ENCODE measurements at places on chromosomes 5 and 9. TPM values are rescaled to one million over a fixed set of nuclear protein-coding genes. Genes with fewer than 3 reads are reported as not detected.

CTNND2 gene
- 3.3 TPM for total RNA-seq

IFNB1 gene
- total RNA-seq, result not detected

NAA35 gene
- 30.4 TPM for total RNA-seq

LAMC3 gene
- 7.8 TPM for total RNA-seq

PHYHD1 gene
- total RNA-seq, result 24.3 TPM

TXNDC8 gene
- total RNA-seq, result not detected

DMRT3 gene
- 1.8 TPM for total RNA-seq

FOXD4L3 gene
- 0.15 TPM for total RNA-seq

CD14 gene
- 119 TPM for total RNA-seq

GABRA1 gene
- not detected for total RNA-seq

DNAI1 gene
- total RNA-seq, result 3.2 TPM

PCDHA9 gene
- 0.16 TPM for total RNA-seq

KIF12 gene
- 34.4 TPM for total RNA-seq

GRCh38 chr9:131635285-131635684 lies 90.0 kb downstream of the PRRT1B start:
- DNase-seq, result no peak

GRCh38 chr9:113462781-113463286 lies 693 bp upstream of the RGS3 start:
- DNase-seq, result no peak

DNA sequence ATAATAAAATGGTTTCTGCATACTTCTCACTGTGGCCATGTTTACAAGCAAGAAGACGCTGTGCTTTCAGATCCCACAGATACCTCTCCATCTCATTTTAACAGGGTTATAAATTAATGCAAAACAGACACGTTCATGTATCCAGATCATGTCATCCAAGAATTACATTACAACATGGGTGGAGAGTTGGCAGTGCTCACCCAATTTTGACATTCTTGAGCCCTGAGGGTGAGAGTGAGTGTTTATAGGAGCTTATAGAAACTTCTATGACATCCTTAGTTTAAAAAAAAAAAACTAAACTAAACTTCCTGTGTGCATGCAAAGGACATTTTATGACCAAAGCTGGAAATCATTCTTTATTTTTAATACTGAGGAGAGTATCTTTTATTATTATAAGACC lies 9.1 kb downstream of the PRKACG start:
- DNase-seq, result no peak

DNA sequence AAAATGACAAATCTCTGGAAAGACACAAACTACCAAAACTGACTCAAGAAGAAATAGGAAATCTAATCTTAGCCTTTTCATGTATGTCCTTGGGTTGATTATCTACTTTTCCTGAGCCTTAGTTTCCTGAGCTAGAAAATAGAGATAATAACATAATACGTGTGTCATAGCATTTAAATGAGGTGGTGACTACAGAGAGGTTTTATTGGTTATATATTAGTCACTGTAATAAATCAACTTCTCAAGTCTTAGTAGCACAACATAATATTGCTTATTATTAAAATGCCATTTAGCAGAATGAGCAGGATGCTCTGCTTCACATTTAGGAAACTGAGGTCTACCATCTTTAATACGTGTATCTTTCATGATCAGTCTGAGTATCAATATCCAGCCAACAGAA lies 7.1 kb upstream of the PJA2 start:
- no peak for DNase-seq

GRCh38 chr5:133051061-133051541 lies 712 bp upstream of the HSPA4 start:
- no peak for DNase-seq

GRCh38 chr9:15461056-15461455 lies 38.4 kb downstream of the SNAPC3 start:
- DNase-seq, result no peak

DNA sequence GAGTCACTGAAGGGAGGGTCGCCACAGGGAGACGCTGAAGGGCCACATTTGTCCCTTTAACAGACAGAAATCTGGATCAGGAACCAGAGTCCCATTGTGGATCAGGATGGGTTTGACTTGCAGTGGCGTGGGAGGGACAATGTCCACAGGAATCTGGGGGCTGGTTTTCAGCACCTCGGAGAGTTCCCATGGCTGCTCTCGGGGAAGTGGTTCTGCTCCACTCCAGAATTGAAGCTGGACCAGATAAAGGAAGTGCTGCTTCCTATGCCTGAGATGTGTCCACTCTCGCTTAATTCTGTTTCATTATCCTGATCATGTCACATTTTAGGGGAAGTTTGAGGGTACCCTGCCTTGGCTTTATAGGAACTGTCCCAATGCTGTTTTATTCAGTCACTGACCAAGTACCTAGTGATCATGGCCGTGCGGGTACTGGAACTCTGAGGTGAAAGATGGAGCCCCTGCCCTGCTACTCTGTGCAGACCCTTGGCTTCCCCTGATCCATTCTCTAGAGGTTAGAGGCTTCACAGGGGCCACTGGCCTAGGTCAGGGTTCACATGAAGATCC lies 28.7 kb downstream of the ENHO start:
- no peak for DNase-seq

DNA sequence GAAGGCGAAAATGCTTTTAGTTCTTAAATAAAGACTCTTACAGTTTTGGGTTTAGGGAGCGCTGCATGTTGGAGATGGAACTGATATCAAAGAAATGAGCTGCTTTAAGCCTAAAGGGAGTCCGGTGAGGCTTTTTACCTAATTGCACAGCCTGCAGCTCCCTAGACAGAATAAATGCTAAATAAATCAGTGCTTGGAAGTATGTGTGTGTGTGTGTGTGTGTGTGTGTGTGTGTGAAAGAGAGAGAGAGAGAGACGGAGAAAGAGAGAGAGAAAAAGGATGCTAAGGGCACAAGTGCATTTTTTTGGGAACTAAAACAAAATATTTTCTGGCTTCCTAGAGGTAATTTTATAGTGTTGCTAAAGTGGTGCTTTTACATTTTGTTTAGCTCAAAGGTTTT lies 88.4 kb downstream of the MTRR start:
- DNase-seq, result no peak

GRCh38 chr5:172149073-172149472 lies 39.0 kb downstream of the STK10 start:
- DNase-seq, result no peak

DNA sequence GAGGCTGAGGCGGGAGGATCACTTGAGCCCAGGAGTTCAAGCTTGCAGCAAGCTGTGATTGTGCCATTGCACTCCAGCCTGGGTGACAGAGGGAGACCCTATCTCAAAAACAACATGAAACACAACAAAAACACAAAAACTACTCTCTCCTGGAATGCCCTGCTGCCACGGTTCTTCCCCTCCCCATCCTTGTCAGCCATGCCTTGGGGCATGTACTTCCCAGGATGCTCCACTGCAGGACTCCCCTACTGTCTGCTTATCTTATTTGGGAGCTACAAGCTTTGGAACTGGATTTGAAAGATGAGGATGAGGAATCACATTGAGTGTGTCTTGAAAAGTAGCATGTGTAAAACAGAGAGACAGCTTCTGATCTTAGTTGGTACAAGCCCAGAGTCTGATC lies 40.1 kb upstream of the KIAA1958 start:
- no peak for DNase-seq

DNA sequence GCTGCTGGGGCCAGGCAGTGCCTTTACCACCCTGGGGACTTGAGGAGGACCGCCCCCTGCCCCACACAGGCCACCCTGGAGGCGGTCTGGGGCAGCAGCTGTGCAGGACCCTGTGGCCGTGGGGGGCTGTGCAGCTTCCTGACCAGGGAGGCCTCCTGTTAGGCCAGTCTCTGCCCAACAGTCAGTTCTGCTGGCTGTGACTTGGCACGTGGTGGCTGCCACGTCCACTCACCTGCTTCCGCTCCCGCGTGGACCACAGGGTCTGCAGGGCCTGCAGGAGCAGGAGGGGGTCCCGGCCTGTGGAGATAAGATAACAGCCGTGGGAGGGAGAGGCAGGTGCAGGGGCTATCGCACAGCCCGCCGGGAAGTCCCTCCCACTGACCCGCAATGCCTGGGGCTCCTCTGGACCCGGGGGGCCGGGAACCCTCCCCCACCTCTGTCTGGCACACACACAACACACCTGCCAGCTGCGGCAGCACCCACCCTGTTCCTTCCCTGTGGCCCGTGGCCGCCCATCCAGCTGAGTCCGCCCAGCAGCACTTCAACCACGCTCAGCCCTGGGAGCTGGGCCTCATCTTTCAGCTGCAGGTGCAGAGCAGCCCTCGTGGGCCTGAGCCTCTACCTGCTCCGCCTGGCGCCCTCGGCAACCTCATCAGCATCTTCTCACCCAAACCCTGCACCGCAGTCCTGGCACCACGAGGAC lies 39.7 kb downstream of the EXD3 start:
- DNase-seq, result no peak

- no peak for DNase-seq
These were observed 42.4 kb upstream of the UBAC1 start for GRCh38 chr9:136003411-136004218.

DNA sequence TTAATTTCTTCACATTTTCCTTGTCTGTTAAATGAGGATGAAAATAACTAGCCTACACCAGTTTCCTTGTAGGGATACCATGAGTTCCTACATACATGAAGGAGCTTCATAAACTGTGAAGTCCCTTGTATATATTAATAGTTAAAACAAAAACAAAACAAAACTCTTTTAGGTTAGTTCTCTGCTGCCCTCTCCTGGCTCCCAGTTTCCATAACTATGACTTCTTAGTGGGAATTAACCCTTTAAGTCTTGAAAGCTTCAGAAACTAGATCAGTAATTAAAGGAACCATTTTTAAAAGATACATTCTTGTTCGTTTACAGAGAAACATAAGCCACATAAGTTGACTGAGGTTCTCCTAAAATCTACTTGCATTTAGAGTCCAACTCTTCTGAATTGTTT lies 500.0 kb upstream of the C9orf72 start:
- no peak for DNase-seq

DNA sequence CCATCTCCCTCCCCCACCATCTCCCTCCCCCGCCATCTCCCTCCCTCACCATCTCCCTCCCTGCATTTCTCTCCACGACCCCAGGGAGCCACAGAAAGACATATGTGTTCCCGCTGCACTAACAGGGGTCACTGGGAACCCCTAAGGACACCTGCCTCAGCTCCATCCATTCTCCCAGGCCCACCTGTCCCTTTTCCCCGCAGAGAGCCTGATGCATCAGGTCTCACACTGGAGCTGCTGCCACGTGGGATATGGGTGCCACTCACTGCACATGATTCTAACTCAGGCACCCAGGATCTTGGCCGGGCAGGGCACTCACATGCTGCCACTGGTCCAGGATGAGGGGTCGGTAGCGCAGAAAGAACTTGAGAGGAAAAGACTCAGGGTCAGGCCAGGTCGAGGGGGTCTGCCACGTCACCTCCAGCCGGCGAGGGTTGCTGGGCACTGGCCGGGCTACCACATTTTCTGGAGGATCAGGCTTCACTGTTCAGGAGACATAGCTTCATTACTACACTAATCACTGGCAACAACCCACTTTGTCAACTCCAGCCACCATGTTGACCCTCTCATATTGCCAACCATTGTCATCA lies 33.2 kb upstream of the ENHO start:
- DNase-seq, result no peak

GRCh38 chr9:7375013-7375511 lies 424.5 kb downstream of the DMAC1 start:
- DNase-seq, result no peak

GRCh38 chr5:169646856-169647255 lies 9.8 kb downstream of the DOCK2 start:
- DNase-seq, result no peak

GRCh38 chr9:34547960-34548611 lies 25.3 kb upstream of the ENHO start:
- peak; percentile 72 for DNase-seq

DNA sequence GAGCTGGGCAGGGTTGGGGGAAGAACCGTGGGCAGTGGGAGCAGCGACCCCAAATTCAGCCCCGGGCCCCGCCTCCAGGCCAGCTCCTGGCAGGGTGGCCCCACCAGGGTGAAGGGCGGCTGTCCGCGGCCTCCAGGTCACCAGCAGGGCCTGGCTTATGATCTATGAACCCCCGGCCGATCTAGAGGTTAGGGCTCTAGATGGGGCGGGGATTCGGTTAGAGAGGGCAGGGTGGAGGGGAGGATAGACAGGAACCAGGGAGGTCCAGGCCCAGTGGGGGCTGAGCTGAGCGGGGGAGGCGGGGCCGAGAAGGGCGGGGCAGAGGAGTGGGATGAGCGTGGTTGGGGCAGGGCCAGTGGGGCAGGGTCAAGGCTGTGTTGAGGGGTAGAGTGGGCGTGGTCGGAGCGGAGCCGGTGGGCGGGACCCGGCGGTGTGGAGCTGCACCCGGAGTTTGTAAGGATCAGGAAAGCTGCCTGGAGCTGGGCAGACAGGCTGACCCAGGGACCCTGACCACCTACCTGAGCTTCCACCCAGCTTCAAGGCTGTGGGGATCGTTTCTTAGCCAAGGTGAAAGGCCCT lies 29.3 kb upstream of the OBP2B start:
- DNase-seq, result peak; percentile 39

- DNase-seq, result no peak
These were observed 16.1 kb upstream of the FRRS1L start for GRCh38 chr9:109182940-109183798.

DNA sequence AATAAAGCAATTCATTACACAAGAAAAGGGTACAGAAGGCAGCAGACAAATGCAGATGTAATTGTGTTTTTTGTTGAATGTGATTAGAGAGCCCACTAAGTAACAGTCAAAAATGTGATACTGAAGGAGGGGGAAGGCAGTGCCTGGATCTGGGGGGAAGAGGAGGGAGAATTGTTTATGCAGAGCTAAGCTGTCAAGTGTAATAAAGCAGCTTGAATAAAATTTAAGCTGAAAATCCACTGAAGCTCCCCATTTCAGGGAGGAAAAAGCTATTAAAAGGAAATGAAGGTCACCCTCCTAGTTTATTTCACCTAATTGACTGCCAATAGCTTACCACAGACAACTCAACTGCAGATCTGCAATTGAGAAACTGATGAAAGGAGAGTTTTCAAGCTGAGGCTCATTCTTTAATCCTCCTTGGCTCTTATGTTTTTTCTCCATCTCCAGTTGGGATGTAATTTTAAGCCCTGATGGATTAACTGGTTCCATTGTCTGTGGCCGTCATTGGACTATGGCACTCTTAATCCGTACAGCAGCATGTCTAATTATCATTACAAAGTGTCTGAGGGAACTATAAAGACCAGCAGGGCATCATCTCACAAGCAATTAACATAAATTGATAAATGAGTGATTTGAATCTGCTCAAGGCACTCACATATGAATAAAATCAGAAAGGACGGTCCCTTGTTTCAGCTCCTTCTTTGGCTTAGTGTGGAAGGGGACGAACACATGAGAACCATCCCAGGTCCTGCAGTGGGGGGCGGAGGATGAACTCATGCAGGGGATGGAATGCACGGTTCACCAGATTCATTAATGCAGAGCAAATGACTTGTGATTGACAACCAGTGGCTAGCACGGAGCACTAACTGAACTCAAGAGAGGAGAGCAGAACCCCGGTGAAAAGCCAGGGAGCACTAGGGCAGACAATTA lies 38.5 kb downstream of the TLE1 start:
- DNase-seq, result no peak

GRCh38 chr5:171714261-171714660 lies 71.4 kb upstream of the SMIM23 start:
- no peak for DNase-seq

Data from breast epithelium (tissue), 4 donors.